ELF-1 (cell line): ENCODE measurements at places on chromosomes 5 and 9.

DNA sequence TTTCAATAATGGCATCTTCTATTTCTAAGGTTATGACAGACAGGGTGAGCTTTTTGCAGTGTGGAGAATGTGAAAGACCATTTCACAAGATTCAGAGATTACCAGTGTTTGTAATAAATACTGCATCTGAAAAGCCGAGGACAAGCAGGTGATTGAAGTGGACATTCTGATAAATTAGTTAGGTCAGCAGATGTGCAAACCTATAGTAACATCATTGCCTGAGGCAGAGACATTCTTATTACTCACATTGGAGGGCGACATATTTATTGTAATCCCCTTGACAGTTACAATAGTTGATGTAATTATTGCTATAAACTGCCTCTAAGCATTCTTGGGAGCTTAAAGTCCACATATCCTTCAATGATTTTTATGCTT is 3.3 kb downstream of the RASGRF2 start:
- no peak for DNase-seq

GRCh38 chr5:116747881-116748280 is 173.3 kb upstream of the SEMA6A start:
- DNase-seq: no peak

GRCh38 chr9:89482056-89482851 is 15.7 kb downstream of the SEMA4D start:
- no peak for DNase-seq

GRCh38 chr5:543755-544674 is 19.8 kb upstream of the SLC9A3 start:
- no peak for DNase-seq

DNA sequence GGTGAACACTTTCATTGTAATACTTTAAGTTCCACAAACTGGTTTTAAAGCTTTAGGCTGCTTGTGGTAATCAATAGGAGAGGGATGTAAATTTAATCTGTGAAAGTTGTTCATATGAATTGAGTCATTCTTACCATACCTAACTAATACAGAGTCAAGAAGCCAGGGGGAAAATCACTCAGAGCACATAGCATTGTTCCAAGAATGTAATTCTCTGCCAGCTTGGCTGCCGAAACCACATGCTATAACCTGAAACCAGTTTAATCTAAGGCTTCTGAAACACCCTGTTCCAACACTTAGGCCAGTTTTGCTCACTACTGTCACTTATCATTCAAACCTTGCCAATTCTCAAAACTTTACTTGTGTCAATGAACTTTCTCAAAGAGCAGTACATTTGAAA is 528.8 kb upstream of the GRAMD2B start:
- no peak for DNase-seq

GRCh38 chr5:132010645-132010988 is 841 bp downstream of the ACSL6 start:
- no peak for DNase-seq

- no peak for DNase-seq
These were observed 26.1 kb upstream of the RNU6ATAC start for GRCh38 chr9:134190232-134191121.

DNA sequence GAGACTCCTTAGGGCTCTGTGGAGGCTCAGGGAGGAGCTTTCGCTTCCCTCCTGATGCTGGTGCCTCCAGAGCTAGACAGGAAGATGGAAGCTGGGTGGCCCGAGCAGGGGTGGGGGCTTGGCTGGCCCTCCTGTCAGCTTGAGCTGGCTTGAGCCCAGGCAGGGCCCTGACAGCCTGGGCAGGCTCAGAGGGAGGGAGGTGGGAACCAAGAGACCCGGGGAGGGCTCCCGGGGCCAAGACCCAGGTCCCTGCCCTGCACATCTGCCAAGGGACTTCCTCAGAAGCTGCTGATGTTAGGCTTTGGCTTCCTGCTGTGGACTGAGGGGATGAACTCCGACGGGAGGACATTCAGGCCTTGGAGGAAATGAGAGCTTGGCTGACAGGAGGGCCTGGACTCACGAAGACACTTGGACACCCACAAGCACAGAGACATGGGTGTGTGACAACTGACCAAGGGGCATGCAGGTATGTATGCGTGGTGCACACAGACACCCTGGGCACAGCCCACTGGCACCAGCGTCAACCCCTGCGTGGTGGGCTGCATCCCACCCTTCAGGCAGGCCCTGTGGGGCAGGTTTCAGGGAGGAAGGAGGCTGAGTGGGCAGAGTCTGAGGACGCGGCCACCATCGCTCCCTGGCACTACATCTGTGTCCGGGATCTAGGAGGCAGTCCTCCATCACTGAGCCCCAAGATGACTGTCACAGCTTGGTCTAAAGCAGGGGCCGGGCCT is 1.7 kb upstream of the LTC4S start:
- no peak for DNase-seq

- DNase-seq: no peak
These were observed 19.7 kb downstream of the CPEB4 start for GRCh38 chr5:173907686-173908371.

GRCh38 chr5:118616281-118616680 is 372.1 kb downstream of the DTWD2 start:
- no peak for DNase-seq

- peak; percentile 47 for DNase-seq
These were observed 32.0 kb downstream of the PLAC8L1 start for GRCh38 chr5:146073239-146073900.

- DNase-seq: peak; percentile 75
These were observed 199.1 kb upstream of the OR13F1 start for GRCh38 chr9:104304925-104305324.

DNA sequence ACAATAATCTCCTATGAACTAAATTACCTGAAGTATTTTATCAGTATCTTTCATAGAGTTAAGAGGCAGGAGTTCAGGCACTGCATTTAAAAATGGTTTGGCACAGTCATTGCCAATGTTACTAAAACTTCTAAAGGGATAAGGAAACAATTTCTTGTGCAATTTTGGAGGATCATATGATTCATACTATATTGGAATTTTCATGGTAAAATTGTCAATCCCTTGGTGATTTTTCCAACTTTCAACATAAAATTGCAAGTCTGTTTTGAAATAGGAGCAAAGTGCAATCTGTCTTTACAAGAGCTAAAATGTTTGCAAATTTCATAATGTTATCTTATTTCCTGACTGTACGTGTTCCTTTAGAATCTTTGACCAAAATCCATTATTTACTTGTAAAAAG is 211.1 kb downstream of the DMRTA1 start:
- DNase-seq: no peak

- DNase-seq: peak; percentile 62
These were observed 185.0 kb downstream of the GAPVD1 start for GRCh38 chr9:125446561-125447094.

GRCh38 chr9:109517901-109518377 is 19.8 kb upstream of the PTPN3 start:
- no peak for DNase-seq

GRCh38 chr5:43409809-43410271 is 2.4 kb downstream of the CCL28 start:
- no peak for DNase-seq

GRCh38 chr9:99035313-99035712 is 69.6 kb upstream of the TGFBR1 start:
- no peak for DNase-seq

GRCh38 chr9:68454579-68455334 is 85.9 kb downstream of the TMEM252 start:
- no peak for DNase-seq

- no peak for DNase-seq
These were observed 47.6 kb downstream of the PRRC2B start for GRCh38 chr9:131441441-131441840.

- peak; percentile 93 for DNase-seq
These were observed 50.4 kb downstream of the USP20 start for GRCh38 chr9:129885670-129886106.

DNA sequence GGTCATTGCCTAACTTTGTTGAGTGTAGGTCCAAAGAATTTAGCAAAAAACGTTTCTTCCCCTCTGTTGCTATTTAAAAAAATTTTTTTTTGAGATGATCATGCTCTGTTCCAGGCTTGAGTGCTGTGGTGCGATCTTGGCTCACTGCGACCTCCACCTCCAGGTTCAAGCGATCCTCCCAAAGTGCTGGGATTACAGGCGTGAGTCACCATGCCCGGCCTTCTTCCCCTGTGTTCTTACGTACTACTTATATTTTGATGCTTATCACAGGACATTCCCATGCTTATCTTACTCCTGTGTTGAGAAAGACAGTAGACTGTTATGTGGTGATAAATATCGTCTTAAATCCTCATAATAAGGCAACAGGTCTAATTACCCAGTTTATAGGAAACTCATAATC is 2.5 kb downstream of the ACER2 start:
- DNase-seq: no peak

GRCh38 chr5:178538741-178539229 is 51.4 kb downstream of the COL23A1 start:
- DNase-seq: no peak

- no peak for DNase-seq
These were observed 16.6 kb downstream of the STOM start for GRCh38 chr9:121353241-121354061.

GRCh38 chr5:101473483-101473882 is 570.4 kb upstream of the ST8SIA4 start:
- no peak for DNase-seq

DNA sequence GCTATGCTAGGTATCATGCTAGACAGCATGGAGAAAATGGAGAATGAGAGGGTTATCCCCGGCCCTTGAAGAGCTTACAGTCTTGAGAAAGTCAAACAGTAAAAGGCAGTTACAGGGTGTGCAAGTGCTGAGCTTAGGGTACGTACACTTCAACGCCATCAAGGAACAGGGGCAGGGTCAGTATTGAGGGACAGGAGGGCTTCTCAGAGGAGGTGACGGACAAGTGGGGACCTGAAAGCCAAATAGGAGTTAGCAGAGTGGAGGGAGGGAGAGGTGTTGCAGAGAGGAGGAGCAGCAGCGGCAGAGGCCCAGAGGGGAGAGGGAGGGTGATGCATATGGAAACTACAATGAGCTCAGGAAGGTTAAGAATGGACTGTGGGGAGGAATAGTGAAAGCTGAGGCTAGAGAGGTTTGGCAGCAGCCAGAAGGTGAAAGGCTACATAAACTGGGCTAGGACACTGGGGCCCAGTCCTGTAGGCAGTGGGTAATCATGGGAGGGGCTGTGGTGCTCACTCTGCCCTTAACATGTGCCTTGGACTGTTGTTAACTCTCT is 88.0 kb downstream of the NRG2 start:
- peak; percentile 47 for DNase-seq
